ENCODE measurements at places on chromosomes 1 and 21.

DNA sequence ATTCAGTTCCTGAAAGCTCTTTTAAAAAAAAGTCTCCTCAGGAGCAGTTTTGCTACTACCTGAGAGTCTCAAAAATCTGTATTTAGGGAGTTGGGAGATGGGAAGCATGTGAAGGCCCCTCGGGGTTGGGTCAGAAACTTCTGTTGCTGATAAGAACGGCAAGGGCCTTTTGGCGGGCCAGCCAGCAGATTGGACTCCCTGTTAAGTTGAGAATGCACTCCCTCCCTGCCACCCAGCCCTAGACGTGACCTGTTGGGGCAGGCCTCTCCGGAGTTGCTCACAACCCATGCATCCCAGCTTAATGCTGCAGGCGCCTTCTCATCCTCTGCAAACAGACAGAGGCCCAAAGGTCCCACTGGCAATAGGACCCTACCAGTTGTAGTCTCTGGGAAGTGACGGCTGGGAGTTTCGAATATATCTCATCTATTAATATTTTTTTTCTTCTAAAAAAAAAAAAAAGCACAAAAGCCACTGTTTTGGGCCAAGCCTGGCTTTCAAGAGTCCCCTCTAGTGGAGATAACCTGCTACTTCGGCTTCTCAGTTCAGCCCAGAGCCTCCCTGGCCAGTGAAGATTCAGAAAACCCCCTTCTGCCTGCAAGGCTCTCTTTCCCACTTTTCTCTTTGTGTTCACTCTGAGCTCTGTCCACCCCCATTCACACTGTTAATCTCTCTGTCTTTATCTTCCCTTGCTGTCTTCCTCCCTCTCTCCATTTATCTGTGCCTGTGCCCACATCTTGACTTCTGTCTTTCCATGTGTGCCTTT, 5.3 kb downstream of the PLXNA2 start:
- no peak for DNase-seq

DNA sequence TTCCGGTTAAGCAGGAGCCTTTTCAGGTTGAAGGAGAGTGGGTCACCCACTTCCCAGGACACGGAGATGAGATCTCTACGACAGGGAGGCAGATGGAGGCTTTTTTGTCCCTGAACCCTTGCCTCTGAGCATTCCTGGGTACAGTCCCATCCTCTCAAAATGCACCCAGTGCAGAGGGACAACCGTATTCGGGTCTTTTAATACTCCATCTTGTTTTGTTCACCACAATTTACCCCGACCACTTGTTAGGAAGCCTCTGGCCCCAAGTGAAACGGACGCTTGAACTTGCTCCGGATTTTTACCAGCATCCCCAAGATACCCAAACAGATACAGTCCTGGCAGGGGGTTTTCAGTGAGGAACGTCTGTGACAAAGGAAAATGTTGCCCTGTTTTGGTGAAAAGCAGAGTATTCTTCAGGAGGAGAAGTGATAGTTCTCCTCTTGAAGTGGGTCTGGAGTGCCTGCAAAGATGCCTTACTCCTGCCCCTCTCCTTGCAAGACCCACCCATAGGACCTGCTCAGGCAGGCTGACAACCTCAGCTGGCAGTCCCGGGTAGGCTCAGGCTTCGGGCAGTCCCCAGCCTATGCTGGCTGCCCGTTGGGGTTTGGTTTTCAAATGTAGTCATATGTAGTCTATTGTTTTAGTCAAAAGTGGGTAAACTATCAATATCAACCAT, 669 bp upstream of the ARL8A start:
- no peak for DNase-seq

DNA sequence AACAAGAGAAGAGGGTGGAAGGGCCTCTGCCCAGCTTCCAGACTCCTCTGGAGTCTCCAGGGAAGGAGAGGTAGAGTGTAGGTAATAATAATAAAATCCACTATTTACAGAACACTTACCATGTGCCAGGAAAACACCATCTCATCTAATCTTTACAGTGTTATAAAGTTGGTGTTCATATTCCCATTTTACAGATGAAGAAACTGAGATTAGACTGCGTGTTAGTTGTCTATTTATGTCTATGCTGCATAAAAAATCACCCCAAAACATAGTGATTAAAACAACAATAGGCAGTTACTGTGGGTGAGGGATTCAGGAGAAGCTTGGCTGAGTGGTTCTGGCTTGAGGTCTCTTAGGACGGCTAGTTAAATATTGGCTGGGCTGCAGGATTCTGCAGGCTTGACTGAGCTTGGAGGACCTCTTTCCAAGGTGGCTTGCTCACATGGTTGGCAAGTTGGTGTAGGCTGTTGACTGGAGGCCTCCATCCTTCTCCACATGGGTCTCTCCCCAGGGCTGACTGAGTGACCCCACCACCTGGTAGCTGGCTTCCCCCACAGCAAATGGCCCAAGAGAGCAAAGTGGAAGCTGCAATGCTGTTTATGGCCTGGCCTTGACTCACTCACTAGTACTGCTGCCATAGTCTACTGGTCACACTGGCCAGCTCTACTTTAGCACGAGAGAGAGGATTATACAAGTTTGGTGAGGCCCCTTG, 6.5 kb upstream of the ALX3 start:
- DNase-seq = no peak

DNA sequence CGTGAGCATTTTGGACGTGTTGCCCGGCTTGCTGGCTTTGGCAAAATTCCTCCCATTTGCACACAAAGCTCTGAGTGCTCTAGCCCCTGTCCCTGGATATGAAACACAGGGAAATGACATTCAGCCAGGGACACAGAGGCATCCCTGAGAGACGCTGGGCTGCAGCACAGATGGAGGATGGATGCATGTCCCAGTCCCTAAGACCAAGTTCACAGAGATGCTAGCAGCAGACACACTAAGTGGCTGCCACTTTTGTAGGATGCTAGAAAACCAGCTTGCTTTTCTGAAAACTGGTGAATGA, 12.5 kb downstream of the ACTRT2 start:
- no peak for DNase-seq

DNA sequence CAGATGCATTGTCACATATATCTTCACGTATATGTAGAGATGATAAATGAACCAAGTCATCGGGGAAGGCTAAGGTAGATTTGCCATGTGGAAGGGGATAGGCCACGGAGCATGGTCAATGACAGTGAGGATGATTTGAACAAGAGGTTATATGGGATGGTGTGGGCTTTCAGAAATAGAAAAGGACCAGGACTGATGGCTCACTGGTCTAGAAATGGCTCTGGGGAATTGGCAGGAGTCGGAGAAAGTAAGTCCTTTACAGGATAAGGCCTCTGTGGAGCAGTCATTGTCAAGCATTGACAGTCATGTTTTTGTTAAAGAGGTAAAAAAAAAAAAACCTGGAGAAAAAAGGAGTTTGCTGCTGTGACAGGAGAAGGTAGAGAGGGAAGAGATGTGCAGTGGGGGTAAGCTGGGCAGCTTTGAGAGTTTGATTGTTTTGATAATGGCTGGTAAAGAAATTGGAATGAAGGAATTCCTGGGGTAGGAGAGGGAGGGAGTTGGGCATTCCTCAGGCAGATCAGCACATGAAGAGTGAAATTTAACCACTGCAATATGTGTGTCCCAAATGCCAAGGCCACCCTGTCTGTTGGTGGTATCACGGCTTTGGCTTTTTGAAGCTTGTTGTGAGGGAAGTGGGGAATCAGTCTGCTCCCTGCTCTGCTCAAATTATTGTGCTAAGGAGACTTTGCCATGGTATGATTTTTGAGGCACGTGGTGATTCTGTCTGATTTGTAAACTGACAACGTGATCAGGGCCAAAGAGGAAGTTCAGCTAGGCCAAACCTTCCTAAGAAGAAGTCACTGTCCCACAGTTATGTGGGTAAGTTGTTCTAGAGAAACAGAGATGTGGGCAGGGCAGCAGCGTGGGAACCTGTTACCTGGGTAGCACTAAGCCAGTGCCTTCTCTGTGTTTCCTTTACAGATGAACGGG, 26.0 kb downstream of the MACF1 start:
- no peak for DNase-seq

- no peak for DNase-seq
These were observed 168.8 kb upstream of the B3GALT2 start for GRCh38 chr1:193355178-193355577.

- no peak for DNase-seq
These were observed 99.7 kb downstream of the EPHB2 start for GRCh38 chr1:22810378-22810777.

- DNase-seq = no peak
These were observed 36.1 kb downstream of the LRIF1 start for GRCh38 chr1:110927484-110928075.

GRCh38 chr1:44002606-44003157, 11.3 kb downstream of the CCDC24 start:
- no peak for DNase-seq

DNA sequence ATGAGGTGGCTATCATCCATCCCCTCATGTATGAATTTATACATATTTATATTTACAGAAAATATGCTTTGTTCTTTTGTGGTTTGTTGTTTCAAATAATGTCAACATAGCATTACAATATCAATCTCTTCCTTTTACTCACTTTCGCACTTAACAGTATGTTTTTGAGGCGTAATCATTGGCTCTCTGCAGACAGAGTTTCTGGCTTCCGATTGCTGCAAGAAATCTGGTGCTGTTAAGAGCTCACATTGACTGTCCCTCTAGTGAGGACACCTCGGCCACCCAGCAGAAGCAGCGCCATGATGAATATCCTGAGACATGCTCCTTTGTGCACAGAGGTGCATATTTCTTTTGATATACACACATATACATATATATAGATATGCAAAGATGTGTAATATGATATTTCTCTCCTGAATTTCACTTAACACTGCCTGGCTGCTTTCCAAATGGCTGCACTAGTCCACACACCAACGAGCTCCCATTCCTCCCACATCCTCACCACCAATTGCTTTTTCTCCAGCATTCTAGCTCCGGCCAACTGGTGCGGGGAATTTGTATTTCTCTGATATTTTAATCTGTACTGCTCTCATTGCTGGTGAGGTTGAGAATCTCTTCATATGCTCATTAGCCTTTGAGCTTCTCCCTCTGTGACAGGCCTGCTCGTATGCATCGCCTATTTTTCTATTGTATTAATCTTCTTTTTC, 248.4 kb downstream of the SIPA1L2 start:
- no peak for DNase-seq

Measured in retinal pigment epithelial cell (primary cell).